HuH-7 (cell line): ENCODE measurements at places on chromosomes 7 and 10.

- DNase-seq, result peak; percentile 74
Observed at GRCh38 chr7:111741811-111742240, 179.5 kb upstream of the IMMP2L start.

GRCh38 chr7:125495997-125496396, 566.4 kb upstream of the POT1 start:
- no peak for DNase-seq

GRCh38 chr7:121428855-121429489, 32.9 kb upstream of the FAM3C start:
- DNase-seq, result no peak

DNA sequence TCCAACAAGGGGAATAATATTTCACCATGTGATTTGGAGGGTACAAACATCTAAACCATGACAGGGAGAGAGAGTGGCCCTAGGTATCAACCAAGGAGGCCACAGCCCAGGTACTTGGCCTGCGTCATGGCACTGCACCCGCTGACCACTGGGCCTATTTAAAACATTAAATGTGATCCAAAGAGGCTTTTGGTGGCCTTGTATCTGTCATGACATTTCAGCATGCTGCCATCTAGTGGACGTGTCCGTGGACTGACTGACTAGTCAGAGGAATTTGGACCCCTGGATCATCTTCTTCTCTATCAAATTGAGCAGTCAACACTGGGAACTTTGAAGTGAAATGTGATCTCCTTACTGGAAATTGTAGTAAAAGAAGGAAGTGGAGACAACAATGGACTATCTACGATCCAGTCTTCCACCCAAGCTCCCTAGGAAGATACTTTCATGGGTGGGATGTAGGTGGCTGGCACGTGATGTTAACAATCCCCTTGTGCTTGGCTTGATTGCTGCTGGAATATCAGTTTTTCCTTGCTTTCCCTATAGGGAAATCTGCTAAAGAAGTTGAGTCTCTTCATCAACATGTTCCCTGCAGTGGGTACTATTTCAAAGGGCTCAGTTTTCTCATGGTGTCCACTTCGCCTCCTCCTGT, 24.6 kb upstream of the ITGA8 start:
- peak; percentile 58 for DNase-seq

DNA sequence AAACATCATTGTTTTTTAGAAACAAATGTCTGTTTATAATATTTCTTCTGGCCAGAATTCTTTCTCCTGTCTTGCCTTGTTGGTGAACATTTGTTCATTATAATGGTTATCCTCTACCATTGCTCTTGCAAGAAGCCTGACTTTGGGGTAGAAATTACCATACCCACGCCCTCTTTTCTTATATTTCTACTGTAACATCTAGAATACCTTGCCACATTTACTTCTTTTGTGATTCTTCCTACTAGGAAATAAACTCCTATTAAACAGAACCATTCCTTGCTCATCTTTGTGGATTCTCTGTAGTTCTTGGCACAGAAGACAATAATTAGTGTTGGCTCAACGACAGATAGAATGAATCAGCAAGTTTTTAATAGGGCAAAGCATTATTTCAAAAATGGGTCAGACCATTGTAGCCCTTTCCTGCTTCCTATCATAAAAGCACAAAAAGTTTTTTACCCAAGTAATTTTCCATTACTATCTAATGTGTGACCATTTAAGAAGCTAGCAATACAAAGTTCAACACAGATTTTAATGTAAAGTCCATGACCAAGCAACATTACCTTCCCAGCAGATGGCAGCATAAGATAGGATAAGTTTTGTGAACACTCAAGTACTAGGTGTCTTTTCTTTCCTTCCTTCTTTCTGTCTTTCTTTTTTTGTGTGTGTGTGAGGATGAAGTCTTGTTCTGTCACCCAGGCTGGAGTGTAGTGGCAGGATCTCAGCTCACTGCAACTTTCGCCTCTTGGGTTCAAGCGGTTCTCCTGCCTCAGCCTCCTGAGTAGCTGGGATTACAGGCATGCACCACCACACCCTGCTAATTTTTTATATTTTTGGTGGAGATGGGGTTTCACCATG, 270.4 kb downstream of the HGF start:
- peak; percentile 23 for DNase-seq

DNA sequence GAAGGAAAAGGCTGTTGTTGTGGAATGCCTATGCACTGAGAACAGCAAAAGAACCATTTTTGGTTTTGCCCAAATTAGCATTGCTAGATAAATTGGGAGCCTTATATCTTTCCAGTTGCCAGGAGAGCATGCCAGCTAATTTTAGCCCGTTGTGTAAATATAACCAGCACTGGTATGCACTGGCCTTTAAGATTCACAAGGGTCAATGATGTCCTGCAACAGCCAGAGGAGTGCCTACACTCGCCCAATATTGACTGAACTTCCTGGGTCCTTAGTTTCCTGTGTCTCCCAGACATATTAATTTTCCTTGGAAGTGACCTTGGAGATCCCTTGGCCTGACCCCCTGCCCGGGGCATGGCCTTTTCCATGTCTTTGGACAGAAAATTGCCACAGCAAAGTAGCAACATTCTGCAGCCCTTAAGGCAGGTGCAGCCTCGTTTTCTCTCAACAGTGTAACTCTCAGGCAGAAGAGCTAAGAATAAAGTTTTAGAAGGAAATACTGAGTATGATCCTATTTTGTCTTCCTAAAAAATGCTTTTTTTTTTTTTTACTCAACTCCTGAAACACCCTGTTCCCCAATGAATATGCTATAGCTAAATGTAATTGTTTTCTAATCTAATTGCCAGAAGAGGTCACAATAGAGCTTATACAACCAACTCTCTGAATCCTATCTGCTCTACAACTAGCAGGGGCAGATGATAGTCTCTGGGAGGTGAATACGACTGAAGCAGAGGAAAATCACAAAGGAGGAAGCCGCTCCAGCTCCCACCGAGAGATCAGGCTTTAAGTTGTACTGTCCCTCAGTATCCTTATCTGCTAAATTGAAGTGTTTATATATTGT, 131.9 kb upstream of the PCGF5 start:
- DNase-seq, result peak; percentile 8

GRCh38 chr7:42233695-42234331, 3.2 kb downstream of the GLI3 start:
- no peak for DNase-seq

DNA sequence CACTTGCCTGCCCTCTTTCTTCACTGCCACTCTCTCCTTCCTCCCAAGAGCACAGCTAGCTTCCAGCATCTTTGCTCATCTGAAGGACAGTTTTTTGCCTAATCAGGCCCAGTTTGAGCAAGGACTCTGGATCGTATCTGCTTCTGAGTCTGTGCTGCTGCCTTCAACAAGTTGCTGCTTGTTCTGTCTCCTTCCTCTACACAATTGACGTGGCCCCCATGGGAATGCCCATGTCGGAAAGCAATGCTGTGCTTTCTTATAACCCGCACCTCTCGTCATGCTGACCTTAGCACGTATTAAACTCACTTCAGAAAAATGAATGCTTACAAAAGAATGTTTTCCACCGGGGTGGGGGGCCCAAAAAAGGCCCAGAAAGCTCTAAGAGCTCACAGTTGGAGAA, 324.7 kb upstream of the C7orf33 start:
- DNase-seq, result no peak

DNA sequence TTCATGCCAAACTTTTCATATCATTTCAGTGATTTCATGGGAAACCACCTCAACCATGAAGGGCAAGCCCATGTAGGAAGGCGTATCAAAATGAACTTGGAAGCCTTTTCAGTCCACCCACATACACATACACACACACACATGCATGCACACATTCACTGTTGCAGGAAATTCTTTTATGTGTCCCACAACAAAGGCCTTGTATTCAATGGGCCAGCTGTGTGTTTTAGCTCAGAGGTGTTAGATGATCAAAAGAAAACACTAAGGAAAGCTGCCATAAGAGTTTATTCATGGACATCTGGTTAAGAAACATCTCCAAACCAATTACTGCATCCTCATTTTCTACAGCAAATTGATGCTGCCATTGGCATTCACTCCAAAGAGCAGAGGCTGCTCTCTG, 74.4 kb upstream of the STK17A start:
- DNase-seq, result no peak

DNA sequence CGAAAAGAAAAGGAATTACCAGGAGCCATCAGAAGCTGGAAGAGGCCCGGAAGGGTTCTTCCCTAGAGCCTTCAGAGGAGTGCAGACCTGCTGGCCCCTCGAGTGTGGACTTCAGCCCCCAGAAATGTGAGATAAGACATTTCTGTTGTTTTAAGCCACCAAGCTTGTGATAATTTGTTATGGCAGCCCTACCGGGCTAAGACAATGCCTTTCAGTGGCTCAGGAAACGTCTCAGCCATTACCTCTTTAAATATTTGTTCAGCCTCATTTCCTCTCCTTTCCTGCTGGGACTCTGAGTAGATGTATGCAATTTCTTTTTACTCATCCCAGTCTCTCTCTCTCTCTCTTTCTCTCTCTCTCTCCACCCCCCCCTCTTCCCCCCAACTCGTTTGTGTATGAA, 174.7 kb upstream of the GRB10 start:
- no peak for DNase-seq

- no peak for DNase-seq
Observed at GRCh38 chr10:77533887-77534278, 103.7 kb downstream of the KCNMA1 start.

DNA sequence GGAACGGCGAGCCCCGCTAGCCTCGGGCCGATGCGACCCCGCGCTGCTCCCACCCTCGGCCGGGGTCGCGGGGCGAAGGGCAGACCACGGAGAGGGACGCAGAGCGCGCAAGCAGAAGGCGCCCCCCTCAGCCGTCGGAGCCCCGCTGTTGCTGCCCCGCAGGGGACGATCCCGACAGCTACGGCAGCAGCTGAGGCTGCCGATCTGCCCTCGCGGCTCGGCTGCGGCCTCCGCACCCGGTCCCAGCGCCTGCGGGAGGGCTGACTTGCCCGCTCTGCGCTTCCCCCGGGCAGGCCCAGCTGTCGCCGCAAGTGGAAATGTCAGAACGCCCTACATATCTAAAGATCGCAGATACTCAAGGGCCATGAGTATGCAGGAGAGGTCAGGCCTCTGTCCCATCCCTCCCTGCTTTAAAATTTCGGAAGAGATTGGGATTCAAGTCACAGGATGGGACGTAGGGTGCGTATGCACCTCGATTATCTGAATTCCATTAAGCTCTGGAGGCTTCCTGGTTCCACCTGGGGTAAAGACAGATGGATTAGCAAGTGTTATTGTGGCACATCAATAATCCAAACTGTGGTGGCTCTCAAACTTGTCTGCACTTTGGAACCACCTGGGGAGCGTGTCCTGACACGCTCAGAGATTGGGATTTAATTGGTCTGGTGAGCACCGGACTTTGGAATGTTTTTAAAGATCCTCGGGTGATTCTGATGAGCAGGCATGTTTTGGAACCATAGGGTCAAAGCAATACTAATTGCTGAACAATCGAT, at the start of gene CRPPA:
Gene CRPPA (minus strand): TSS at position 206 of the 770 bp plus-strand sequence. CDS start 216 bp downstream, outside the sequence.
- peak; percentile 43 for DNase-seq

- DNase-seq, result no peak
Observed at GRCh38 chr10:105774351-105774750, 1133.3 kb downstream of the SORCS3 start.

GRCh38 chr10:123250640-123251039, 96.4 kb downstream of the BUB3 start:
- no peak for DNase-seq
